ENCODE measurements at places on chromosomes 6 and 20.

GRCh38 chr6:111329882-111330633, 153.0 kb downstream of the REV3L start:
- no peak for DNase-seq

- no peak for DNase-seq
These were observed 3.5 kb downstream of the FOXS1 start for GRCh38 chr20:31841928-31842327.

GRCh38 chr6:38750968-38751615, 36.0 kb downstream of the DNAH8 start:
- DNase-seq = no peak

GRCh38 chr6:64489763-64490162, 854.2 kb downstream of the PHF3 start:
- DNase-seq = no peak

- no peak for DNase-seq
These were observed 610.1 kb upstream of the CDH4 start for GRCh38 chr20:60641879-60642447.

DNA sequence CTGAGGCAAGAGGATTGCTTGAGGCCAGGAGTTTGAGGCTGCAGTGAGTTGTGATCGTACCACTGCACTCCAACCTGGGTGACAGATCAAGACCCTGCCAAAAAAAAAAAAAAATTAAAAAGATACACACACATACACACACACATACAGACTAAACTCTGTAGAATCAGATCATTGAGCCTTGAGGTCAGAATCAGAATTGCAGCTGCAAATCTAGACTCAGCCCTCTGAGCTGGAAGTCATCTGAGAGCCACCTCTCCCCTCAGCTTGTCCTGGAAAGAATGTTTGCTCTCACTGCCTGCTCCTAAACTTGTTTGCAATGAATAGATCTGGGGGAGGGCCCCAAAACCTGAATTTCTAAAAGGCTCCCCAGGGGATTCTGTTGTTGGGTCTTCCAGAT, 41.4 kb upstream of the ANGPT4 start:
- DNase-seq = no peak

- DNase-seq = no peak
These were observed 14.1 kb downstream of the EDEM2 start for GRCh38 chr20:35133031-35133430.

GRCh38 chr20:60694763-60695162, 557.3 kb upstream of the CDH4 start:
- no peak for DNase-seq

DNA sequence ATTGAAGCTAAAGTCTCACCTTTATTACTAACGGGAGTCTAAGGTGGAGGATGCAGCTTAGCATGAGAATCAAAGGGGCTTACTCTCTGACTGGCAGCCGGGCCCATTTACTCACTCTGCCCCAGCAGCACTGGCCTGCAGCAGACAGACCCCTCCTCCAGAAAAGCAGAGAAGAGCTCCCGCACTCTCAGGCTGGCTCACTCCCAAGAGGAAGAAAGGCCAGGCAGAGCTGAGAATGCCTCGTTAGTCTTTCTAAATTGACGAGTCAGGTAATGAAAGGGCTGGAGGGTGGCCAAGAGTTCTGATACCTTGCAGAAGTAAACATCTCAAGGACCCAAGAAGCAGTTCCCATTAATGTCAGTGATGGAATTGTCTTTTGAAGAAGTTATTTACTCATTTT, 44.5 kb upstream of the IL20RA start:
- no peak for DNase-seq

- DNase-seq = no peak
These were observed 211.4 kb upstream of the SMLR1 start for GRCh38 chr6:130615816-130616215.

- DNase-seq = no peak
These were observed 76.3 kb downstream of the CDK19 start for GRCh38 chr6:110738899-110739365.

GRCh38 chr6:42692137-42692911, 30.1 kb downstream of the PRPH2 start:
- no peak for DNase-seq

- DNase-seq = no peak
These were observed 183.2 kb upstream of the JARID2 start for GRCh38 chr6:15062516-15063252.
